ENCODE measurements at places on chromosomes 6 and 20.

- no peak for DNase-seq
Observed at GRCh38 chr6:2516059-2516458, 234.7 kb downstream of the MYLK4 start.

- no peak for DNase-seq
Observed at GRCh38 chr6:111788379-111789276, 84.6 kb downstream of the FYN start.

DNA sequence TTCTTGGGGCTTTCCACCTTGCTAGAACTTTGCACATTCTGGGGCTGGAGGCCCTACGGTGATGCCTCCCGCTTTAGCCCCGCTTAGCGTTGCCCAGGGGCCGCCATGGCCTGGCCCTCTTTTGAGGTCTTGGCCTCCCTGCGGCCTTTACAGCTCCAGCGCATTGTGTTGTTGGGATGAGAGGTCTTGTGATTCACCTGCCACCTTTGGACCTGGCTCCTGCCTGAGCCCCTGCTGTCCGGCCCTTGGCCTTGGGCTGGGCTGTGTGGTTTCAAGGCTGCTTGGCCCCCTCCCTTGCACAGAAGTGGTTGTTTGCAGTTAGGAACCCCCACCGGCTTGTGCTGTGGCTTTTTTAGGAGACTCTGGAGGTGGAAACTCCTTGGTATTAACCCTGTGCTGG, 61.0 kb upstream of the CDH4 start:
- no peak for DNase-seq

- no peak for DNase-seq
Observed at GRCh38 chr6:44621846-44622245, 234.3 kb downstream of the CDC5L start.

GRCh38 chr20:23541776-23542175, 26.5 kb downstream of the CST9L start:
- no peak for DNase-seq

DNA sequence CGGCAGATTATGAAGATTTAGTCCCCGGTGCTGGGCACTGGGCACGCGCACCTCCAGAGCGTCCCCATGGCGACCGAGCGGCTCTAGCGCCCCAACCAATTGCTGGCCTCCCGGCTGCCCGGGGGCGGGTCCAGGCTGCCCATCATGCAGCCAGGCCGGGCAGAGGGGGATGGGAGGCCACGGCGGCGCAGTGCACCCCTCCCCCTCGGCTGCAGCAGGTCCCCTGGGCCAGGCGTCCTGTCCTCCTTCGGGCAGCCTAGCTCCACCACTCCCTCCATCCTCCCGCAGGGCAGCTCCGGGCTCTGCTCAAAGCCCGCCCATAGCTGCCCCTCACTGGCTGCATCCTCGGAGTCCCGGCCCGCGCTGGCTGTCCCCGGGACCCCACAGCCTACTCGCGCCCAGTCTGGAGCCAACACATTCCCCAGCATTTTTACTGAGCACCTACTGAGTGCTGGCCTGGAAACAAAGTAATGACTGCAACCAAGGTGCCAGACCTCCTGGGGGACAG, 99.4 kb downstream of the ASXL1 start:
- DNase-seq = no peak

GRCh38 chr6:71499667-71500066, 211.1 kb downstream of the OGFRL1 start:
- DNase-seq = no peak

GRCh38 chr6:100155141-100155540, 161.1 kb upstream of the MCHR2 start:
- no peak for DNase-seq

GRCh38 chr6:39049575-39050283, 1.1 kb downstream of the GLP1R start:
- DNase-seq = no peak

- DNase-seq = no peak
Observed at GRCh38 chr20:61608275-61609085, 356.4 kb downstream of the CDH4 start.

GRCh38 chr20:13271977-13272975, 51.2 kb downstream of the ISM1 start:
- no peak for DNase-seq

DNA sequence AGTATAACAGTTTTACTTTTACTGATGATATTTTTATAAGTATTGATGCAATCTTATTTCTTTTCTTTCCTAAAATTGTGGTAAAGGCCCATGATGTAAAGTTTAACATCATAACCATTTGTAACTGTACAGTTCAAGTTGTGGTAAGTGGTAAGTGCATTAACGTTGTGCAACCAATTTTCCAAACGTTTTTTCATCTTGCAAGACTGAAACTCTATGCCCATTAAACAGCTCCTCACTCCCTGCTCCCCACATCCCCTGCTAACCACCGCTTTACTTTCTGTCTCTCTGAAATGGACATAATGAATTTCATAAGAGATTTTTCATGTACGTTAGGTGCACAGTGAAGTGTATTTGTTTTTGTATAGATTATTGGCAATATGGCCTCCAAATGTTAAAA, 106.0 kb downstream of the PACRG start:
- no peak for DNase-seq

GRCh38 chr20:35306931-35307517, 14.8 kb upstream of the FAM83C start:
- DNase-seq = peak; percentile 76

DNA sequence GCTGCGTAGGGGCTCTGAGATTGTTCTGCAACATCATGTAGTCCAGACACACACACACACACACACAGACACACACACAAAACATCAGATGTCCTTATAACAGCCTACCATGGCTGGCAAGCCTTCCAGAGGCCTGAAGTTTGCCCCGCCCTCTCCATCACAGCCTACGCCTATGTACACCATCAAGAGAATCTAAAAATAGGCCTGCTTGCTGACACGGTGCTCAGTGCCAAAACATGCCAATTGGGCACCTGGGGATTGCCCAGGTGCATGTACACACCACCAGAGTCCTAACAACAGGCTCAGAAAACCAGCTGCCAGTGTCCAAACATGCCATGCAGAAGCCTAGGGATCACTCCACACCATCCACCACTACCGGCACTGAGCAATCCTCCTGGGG, 391.7 kb upstream of the SPTLC3 start:
- no peak for DNase-seq
